NCI-H1092 treated with DMSO at 0.1 percent for 48 hours (cell line): ENCODE measurements at places on chromosomes 3 and 15.
A peak's percentile ranks its signal among the peaks of the same experiment; 100 is the strongest.

DNA sequence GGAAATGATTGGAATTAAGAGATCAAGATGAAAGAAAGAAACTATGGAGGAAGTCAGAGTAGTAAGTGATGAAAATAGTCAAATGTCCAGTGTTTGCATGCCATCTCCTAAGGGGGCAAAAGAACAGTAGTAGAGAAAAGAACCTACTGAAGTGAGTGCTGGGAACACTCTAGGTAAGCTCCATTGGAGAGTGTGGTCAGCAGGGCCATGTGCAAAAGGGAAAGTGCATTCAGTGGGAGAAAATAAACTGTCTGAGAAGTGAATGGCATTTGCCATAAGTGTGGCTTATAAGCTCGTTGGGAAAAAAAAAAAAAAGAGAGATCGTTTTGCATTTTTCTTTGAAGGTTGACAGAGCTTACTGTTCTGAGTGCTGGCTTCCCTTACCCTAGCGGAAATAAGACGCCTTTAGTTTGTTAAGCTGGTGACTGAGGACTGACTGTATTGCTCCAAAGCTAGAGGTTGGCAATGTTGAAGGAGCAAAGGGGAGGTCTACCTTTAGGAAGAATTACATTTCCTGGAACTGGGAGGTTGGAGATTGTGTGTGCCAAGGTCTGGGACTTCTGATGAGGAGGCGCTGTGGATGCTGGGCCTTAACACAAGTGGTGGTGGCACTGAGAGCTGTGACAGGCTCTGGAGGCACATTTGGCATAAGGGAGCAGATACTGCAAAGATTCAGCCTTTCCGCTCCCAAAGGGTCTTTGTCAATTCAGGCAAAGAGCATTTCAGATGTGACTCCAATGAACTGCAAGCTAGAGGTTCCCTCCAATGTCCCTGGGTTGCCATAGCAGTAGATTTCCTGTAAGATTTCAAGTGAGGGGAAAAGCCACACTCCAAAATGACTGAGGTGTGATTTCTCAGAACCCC, 287.8 kb upstream of the SATB1 start:
- no peak for DNase-seq

GRCh38 chr15:74541494-74542165, 610 bp downstream of the ARID3B start:
- DNase-seq = peak; percentile 17

DNA sequence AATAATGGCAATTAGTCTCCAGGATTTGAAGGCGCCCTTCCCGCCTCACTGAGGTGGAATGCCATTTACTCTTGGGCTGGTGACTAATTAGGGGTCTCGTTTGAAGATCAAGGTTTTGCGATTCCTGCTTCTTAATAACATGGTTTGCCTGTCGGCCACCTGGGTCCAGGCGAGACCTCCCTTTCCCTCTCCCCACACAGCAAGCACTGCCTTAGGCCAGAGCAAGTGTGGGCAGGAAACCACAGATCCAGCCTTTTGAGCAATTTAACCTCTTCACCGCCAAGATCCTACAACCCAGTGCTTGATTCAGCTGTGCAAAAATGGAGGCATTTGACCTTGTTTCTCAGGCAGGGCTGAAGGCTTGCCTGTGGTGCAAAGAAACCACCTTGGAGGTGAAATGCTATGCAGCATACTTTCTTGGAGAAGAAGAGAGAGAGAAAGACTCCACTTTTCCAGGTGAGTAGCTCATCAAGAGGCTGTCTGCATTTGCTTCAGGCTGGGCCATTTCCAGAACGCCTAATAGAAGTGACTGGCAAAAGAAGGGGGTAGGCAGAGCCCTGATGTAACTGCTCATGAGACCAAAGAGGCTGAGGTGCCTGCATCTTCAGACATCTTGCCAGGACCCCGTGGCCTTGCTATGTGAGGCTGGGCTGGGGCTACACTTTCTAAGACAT, 34.1 kb upstream of the WNT5A start:
- no peak for DNase-seq

GRCh38 chr3:88879905-88880304, 227.5 kb upstream of the EPHA3 start:
- DNase-seq = no peak

- peak; percentile 44 for DNase-seq
These were observed 10.7 kb upstream of the CNTN6 start for GRCh38 chr3:1082108-1082507.
